Ascending aorta (tissue), 2 donors: ENCODE measurements at places on chromosomes 2 and 18.

- DNase-seq, result no peak
Observed at GRCh38 chr2:225008935-225009334, 33.3 kb downstream of the DOCK10 start.

DNA sequence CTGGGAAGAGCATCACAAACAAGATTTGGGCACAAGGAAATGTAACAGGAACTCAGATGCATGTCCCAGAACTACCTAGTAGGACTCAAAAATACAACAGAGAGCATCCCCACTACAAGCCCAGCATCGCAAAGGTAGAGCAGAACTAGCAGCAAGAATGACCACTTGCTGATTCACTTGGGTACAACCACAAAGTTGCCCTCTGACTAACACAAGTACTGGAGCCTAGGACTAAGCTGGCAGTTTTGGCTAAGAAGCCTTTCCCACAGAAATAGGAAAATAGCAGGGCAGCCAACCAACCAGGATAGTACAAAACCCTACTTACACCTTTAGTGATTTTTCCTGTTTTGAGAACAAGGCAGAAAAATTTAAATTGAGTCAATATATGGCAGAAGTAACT, 193.8 kb downstream of the PAX3 start:
- DNase-seq, result no peak

- DNase-seq, result peak; percentile 56
Observed at GRCh38 chr2:238103465-238104225, 3.5 kb downstream of the ESPNL start.

GRCh38 chr2:208013285-208014178, 11.8 kb downstream of the PLEKHM3 start:
- DNase-seq, result no peak

GRCh38 chr18:10522574-10522973, 3.3 kb upstream of the NAPG start:
- DNase-seq, result no peak

DNA sequence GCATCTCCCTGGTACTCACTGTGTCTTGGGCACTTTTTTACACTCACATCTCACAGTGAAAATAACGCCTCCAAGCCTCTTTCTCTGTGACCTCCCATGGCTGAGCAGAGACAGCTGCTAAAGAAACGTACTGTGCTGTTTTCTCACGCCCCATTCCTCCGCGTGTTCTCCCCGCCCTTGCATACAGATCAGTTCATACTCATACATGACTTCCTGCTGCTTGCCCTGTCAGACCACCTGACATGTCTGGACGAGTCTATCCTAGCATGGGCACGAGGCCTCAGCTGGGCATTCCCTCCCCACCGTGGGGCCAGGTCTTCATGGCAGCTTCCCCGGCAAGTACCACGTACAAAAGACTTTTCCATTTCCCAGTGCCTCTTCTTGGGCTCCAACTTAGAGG, 21.2 kb upstream of the IL1A start:
- no peak for DNase-seq

DNA sequence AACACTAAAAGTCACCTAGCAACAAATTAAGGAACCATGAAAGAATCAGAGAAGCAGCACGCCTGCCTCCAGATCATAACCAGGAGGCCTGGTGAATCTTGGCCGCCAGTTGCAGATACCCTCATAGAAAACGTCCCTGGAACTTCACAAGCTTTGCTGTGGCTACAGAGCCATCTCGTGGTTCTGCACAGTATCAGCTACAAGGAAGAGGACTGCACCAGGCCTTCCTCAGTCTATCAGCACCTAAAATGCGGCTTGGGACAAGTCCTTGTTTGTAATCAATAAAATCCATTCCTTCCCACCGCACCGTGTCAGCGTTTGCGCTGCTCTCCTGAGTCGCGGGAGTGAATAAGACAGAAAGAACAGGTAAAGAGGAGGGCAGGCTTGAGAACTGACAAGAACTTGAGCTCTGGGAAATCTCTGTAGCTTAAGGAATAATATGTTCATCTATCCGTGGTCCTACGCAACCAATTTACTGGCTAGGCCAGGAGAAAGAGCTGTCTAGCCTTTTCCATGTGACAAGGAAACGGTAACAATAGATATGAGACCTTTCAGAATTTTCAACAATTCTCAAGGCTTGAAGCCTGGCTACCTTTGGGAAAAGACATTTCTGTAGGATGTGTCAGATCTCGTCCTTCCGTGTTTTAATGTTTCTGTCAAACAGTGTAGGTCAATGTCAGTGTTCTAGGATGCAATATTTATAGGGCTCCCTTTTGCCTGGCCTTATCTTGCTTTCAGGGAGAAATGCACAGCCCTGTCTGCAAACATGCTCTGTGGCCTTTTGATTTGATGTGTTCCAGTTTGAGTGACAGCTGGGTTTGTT, 128.5 kb upstream of the RAB12 start:
- DNase-seq, result no peak

- DNase-seq, result no peak
Observed at GRCh38 chr2:127081826-127082633, 24.9 kb downstream of the BIN1 start.

- DNase-seq, result peak; percentile 80
Observed at GRCh38 chr2:230987137-230988020, 8.5 kb upstream of the SPATA3 start.

DNA sequence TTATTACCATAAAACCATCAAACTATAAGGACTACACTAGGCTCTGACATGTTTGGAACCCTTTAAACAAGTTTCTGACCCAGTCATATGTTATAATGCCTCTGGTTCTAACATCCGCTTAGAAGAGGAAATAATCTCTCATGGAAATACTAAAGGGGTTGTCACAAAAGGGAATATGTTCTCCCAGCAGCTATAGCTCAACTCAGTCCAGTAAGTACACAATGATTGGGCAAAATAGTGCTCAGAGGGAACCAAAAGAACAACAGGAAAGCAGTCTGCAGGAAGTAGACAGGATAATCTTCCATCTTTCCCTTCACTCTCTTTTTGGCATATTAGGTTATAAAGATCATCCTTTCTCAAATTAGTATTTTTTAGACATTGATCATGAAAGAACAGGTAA, 4.3 kb downstream of the SRBD1 start:
- no peak for DNase-seq

GRCh38 chr2:121650315-121650930, 1.2 kb upstream of the CLASP1 start:
- DNase-seq, result no peak

DNA sequence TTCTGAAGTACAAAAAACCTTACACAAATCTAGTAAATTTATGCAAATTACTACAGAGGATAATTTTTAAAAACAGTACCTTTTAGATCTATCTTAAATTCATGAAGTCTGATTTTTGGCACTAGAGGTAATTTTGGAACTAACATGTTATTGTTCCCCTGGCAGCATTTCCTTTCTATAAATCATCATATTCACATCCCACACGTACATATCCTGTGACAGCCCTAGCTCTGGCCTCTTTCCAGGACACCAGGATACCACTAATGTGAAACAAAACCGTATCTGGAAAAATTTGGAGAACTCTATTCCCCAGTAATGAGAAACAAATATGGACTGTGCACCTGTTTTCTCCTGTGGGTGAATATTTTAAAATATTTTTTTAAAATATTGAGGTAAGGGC, 14.0 kb upstream of the BIRC6 start:
- DNase-seq, result no peak

- DNase-seq, result no peak
Observed at GRCh38 chr2:219719521-219719920, 92.1 kb downstream of the SLC4A3 start.

- DNase-seq, result no peak
Observed at GRCh38 chr2:157782057-157782845, 93.9 kb downstream of the ACVR1 start.

GRCh38 chr2:26430826-26431225, 29.1 kb downstream of the DRC1 start:
- DNase-seq, result no peak

- DNase-seq, result no peak
Observed at GRCh38 chr2:60499651-60500265, 53.7 kb downstream of the BCL11A start.

- no peak for DNase-seq
Observed at GRCh38 chr18:21682371-21683051, 22.1 kb downstream of the ABHD3 start.

DNA sequence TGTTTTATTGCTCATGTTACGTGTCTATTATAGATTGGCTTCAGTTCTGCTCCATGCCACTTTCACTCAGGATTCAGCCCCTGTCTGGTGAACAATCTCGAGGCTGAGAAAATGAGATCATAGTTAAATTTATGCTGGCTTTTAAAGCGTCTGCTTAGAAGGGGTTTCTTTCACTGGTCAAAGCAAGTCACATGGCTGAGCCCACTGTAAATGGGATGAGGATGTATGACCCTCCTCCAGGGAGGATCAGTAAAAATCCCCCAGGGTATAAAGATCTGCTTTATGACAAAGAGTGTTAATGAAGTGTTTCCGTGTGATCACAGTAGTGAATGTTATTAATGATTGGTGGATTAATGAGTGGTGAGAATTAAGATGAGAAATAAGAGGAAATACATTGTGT, 6.2 kb upstream of the PLCL1 start:
- DNase-seq, result no peak

GRCh38 chr2:15889442-15890123, 50.8 kb upstream of the MYCN start:
- DNase-seq, result no peak

GRCh38 chr2:64869126-64869525, 120.1 kb upstream of the SLC1A4 start:
- DNase-seq, result no peak

GRCh38 chr2:221137385-221137784, 434.7 kb downstream of the EPHA4 start:
- no peak for DNase-seq

- DNase-seq, result no peak
Observed at GRCh38 chr2:125901278-125901677, 754.7 kb upstream of the GYPC start.
